Head of caudate nucleus (tissue), 42 donors: ENCODE measurements at places on chromosomes 2 and 18.

DNA sequence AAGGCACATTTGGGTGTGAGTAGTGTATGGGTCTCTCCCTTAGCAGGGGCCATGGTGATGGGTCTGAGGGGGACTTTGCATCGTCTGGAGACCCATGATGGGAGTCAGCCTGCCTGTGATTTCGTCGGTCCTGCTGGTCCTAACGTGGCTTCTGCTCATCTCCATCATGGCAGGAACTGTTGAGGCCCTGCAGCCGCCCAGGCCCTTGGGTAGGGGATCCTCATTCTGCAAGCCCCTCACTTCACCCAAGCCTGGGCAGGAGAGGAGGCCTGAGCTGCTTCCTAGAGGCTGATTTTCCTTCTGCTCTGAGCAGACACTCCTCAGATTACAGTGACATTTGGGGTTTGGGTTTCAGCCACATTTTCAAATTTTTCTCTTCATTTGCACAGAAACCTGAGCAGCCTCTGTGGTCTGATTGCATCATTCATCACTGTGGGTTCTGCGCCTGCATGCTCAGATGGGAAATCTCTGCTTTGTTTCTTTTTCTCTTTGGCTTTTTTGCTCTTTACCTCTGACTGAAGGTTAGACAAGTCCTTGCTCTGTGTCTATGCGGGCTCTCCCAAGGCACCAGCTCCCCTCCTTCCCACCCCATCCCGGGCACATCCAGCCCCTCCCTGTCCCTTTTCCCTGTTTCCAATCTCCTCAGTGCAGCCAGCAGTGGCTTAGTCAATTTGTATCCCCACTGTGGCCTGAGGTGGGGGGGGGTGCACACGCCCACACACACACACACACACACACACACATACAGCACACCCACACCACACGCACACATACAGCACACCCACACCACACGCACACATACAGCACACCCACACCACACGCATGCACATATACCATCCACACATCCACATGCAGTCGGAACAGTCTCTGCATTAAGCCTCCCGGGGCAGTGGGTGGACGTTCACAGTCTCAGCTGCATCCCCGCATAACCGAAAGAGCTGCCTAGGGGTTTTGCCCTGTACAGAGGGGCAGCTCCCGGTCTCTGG is 305.4 kb upstream of the HS6ST1 start:
- DNase-seq, result no peak

DNA sequence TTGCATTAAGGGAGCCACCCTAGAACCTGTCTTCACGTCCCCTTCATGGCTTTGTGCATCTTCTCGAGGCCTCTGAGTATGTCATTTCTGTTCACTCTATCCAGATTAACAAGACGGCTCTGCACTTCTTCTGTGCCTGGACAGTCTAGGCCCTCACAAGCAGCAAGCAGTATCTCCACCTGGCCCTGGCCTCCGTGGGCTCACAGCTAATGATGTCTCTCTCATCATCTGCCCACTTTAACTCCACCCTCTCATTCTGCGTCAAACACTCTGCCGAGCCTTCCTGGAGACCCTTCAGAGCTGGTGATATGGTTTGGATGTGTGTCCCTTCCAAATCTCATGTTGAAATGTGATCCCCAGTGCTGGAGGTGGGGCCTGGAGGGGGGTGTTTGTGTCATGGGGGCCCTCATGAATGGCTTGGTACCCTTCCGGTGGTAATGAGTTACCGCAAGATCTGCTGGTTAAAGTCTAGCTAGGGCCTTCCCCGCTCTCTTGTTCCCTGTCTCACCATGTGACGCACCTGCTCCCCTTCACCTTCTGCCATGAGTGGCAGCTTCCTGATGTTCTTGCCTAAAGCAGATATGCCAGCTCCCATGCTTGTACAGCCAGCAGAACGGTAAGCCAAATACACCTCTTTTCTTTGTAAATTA is 132.5 kb upstream of the ID2 start:
- no peak for DNase-seq

DNA sequence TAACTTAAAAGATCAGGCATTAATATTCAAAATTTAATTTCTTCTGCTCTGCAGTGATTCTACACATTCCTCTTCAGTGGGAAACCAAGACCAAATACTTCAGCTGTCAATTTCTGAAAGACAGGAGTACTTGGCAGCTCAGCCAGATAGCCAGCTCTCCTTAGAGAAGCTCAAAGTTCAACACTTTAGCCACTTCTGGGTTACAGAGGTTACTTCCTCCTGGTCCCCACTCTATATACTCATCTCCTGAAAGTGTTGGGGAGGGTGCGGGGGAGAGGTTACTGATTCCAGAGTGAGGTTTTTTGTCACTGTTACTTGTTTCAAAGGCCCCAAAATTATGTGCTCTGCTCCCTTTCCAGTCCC is 4.1 kb downstream of the CYTIP start:
- no peak for DNase-seq

- DNase-seq, result no peak
Measured at GRCh38 chr2:141931797-141932196, 199.0 kb downstream of the LRP1B start.

- DNase-seq, result no peak
Measured at GRCh38 chr2:68744366-68744912, 9.8 kb downstream of the ARHGAP25 start.

DNA sequence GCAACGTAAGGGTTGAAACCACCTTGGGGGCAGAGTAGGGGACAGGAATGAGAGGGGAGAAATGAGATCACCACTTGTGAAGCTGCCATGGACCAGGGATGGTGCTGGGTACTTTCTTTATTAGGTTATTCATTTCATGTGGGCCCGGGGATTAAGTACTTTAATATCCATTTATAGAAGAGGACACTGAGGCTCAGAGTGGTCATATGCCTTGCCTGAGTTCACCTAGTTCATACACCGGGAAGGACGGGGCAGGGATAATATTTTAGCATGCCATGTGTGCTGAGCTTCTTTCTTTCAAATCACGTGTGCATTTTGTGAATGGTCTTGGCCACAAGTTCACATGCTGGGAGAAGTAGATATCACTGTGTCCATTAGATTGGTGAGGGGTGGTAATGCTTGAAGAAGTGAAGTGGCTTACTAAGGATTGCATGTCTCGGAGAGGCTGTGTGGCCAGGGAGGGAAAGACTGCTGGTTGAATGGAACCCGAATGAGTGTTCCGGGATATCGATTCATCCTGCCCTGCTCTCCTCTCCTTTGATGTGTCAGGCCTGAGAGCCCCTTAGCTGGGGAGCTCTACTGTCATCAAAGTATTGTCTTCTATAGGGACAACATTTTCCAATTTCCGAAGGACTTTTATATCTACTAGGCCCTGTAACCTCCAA is 187.1 kb downstream of the MYCN start:
- no peak for DNase-seq
